ENCODE measurements at places on chromosomes 11 and 22.

GRCh38 chr11:130892861-130893260 is 23.4 kb downstream of the SNX19 start:
- DNase-seq: no peak

DNA sequence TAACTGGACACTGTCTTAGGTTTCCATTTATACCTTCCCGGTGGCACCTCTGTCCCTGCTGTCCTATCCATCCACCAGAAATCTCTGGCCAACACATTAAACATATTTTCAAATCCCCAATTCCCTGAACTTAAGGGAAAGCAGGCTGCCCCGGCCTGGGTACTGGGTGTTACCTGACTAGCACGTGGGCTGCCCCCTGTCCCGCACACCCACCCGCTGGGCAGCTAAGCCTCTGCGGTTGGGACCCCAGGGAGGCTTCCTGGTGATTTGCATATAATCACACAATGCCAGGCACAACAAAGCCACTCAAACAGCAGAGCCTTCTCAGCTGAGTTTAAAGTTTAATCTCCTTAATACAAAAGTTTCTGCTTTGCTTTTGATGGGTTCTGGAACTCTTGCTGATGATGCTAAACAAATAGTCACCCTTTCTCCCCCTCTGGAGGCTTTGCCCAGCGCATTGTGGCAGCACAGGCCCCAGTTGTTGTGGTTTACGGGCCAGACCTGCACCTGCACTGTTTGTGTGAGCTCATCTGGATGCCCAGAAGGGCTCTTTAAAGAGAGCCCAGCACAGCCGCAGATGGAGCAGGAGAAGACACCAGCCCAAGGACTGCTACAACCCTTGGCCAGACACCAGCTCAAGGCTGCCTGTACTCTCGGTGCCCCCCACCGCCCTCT is 59.9 kb upstream of the POU2AF1 start:
- DNase-seq: no peak

DNA sequence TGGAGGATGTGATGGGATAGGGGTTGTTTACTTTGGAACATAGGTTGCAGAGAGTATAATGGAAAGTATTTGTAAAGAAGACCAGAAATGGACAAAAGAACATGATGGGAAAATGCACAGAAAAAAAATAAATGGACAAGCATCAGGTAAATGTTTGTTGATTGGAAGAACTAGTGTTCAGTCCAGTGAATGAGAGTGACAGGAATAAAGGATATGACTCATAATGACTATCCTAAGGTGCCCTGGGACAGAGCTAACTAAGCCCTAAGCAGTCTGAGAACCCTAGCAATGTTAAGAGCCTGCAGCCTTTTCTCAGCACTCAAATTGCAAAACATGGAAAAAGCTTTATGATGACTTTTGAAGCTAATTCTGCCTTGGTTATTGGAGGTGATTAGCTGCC is 732.8 kb upstream of the ANO5 start:
- no peak for DNase-seq

DNA sequence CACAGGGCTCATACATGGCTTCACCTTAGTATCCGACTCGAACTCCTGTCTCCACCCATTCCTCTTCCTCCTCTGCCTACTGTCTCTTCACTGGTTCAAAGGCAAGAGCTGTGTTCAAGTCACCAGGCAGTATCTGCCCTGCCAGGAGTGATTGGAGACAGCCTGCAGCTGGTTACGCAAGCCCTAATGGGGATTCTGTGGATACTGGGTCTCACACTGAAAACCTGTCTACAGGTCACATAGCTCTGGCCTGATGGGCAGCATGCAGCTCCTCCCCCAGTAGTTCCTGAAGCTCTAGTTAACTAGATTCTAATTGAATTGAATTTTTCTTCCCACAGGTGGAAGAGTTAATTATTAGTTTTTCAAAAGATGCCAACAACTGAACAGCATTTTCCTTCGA is 332.2 kb downstream of the TMEM135 start:
- DNase-seq: no peak

DNA sequence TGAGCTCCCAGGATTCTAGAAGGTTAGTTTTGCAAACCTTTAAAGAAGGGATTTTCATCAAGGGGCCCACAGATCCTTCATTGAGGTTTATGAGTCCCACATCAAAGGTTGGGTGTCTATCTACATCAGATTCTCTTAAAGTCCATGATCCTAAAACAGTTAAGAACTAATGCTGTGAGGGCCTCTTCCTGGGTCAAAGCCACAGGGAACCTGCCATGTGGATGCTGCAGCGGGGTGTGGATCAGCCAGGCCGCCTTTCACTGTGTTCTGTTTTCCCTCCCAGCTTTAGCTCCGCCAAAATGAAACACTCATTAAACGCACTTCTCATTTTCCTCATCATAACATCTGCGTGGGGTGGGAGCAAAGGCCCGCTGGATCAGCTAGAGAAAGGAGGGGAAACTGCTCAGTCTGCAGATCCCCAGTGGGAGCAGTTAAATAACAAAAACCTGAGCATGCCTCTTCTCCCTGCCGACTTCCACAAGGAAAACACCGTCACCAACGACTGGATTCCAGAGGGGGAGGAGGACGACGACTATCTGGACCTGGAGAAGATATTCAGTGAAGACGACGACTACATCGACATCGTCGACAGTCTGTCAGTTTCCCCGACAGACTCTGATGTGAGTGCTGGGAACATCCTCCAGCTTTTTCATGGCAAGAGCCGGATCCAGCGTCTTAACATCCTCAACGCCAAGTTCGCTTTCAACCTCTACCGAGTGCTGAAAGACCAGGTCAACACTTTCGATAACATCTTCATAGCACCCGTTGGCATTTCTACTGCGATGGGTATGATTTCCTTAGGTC is 5.3 kb downstream of the SERPIND1 start:
- no peak for DNase-seq

DNA sequence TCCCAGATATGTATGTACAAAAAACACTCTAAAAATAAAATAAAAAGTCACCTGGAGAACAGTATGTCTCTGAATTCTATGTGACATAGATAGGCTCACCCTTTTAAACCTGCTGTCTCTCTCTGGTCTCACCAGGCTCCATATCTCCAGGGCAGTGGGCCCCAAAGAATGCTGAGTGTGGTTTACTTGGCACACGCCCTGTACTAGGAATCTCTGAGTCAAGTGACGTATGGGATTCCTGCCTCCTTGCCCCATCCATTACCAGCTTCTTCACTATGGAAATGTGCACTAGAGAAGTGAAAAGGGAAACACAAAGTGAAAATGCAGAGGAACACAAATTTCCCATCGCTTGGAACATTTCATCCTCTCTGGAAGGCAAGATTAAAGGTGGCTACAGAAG is 722.2 kb upstream of the TENM4 start:
- no peak for DNase-seq

DNA sequence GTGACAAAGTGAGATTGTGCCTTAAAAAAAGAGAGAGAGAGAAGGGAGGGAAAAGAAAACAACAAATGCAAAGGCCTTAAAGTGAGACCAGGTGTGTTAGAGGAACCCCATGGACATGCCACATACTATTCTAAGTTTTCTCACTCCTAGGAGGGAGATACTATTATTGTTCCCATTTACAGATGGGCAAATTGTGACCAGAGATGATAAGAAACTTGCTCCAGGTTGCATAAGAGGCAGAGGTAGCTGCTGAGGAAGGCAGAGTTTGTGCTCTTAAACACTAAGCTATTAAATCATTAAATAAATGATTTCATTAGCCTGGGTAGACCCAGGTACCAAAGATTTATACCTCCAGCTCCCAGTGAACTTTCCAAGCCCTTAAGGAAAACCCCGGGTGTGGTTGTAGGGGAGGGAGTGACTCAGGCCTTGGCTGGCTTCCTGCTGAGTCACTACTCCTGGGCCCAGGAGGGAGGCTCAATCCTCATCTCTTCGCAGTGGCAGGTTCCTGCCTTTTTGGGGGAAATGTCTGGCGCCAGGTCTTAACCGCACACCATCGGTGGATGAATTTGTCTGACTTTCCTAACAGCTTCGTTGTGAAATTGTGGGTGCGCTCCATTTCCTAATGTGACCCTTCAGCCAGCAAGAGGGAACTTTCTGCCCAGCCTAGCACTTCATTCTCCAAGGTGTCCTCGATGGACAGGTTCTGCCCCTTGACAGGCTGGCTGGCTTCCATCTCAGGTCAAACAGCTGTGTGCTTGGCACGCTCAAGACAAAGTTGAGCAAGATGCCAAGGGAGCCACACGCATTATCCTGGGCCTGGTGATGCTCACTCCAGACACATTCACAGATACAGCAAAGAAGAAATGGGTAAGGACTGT is 33.4 kb upstream of the PTPRJ start:
- DNase-seq: no peak

GRCh38 chr11:63710476-63711217 is 29.3 kb downstream of the RTN3 start:
- no peak for DNase-seq

GRCh38 chr11:17376493-17376892 is 12.0 kb downstream of the KCNJ11 start:
- DNase-seq: no peak

DNA sequence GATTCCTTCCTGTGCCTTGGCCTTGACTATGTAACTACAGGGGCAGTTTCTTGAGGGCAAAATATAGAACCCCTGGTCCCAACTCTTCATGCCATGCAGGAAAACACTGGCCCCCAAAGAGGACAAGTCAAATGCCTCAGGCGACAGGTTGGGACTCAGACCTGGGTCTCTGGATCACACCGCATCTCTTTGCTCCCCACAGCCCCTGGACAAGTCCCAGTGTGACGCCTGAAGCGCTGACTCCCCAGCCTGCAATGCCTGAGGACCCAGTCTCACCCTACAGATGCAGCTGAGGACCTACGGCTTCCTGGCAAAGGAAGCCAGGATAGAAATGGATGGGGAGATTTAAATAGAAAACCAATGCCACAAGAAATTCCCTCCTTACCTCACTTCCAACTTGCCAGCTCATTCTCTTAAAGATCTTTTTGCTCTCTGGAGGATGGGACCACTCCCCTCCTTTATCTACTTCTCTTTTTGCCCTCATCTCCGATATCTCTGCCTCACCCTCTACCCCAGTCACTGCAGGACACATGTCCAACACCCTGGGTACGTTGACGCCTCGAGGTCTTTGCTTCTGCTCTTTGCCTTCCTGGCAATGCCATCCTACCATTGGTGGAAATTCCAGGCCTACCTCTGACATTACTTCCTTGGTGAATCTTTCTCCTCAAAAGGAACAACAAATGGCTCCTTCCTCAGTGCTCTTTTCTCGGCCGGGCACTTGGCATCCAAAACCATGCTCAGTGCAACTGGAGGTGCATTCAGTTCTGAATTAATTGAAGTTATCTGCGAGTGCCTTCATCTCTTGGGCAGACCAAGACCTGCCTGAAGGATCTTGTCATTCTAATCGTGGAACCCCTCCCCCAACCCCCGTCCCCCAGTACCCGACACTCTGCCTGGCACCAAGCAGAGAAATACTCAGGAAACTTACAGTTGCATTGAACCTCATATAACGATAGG is 2.0 kb upstream of the PRDM11 start:
- no peak for DNase-seq

- no peak for DNase-seq
Observed at GRCh38 chr11:74171630-74171968, 510 bp downstream of the PPME1 start.

DNA sequence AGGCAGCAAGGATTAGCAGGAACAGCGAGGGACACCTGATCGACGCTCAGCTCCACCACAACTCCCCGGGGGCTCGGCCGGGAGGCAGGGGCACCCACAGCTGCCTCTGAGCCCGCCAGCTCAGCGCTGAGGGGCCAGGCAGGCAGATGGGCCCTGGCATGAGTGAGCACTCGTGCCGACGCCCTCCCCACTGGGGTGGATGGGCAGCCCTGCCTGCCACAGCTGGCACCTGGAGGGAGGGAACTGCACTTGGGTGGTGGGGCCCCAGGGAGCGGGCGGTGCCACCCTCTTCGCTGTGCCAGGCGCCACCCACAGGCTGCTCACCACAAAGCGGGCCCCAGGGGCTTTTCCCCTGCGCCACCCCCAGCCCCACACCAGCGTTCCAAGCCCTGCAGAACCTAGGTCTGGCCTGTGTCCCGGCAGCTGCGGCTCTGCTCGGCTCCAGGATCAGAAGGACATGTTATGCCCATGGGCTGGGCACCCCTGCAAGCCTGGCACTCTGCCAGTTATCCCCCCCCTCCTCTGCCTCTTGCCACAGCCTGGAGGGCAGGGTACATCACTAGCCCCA is 28.8 kb downstream of the WNT7B start:
- DNase-seq: no peak

DNA sequence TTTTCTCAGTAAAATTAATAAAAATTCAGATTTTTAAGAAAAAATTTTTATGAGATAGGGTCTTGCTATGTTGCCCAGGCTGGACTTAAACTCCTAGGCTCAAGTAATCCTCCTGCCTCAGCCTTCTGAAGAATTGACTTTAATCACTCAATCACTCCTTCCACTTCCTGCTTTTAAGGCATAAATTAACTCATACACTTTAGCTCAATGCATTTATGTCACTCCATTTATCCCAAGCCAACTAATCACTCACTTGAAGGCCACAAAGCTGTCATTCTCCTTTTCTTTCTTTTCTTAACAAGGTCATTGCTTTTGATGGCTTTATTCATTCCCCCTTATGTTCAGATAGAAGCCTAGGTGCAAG is 877 bp downstream of the ALG9 start:
- no peak for DNase-seq

GRCh38 chr11:4643076-4643475 is 706 bp upstream of the OR51E1 start:
- DNase-seq: no peak

GRCh38 chr22:30832407-30832987 is 136.1 kb downstream of the MORC2 start:
- DNase-seq: no peak

- no peak for DNase-seq
Observed at GRCh38 chr11:132080127-132080526, 709.7 kb downstream of the NTM start.

DNA sequence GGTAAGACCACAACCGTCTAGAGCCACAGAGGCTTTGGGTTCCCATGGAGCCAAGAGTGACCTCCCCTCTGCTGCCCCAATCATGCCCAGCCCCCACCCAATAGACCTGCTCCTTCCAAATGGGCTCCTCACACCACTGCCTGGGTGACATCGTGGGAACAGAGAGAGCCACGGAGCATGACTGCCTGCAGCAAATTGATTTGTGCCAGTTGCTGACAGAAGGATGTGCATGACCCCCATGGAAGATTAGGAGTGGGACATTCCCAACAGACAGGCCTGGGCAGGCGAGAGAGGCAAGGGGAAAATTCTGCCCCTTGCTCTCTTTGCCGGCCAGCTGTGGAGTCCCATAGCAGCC is 88.5 kb downstream of the TENM4 start:
- DNase-seq: no peak

GRCh38 chr11:134503596-134503995 is 91.6 kb upstream of the B3GAT1 start:
- no peak for DNase-seq

DNA sequence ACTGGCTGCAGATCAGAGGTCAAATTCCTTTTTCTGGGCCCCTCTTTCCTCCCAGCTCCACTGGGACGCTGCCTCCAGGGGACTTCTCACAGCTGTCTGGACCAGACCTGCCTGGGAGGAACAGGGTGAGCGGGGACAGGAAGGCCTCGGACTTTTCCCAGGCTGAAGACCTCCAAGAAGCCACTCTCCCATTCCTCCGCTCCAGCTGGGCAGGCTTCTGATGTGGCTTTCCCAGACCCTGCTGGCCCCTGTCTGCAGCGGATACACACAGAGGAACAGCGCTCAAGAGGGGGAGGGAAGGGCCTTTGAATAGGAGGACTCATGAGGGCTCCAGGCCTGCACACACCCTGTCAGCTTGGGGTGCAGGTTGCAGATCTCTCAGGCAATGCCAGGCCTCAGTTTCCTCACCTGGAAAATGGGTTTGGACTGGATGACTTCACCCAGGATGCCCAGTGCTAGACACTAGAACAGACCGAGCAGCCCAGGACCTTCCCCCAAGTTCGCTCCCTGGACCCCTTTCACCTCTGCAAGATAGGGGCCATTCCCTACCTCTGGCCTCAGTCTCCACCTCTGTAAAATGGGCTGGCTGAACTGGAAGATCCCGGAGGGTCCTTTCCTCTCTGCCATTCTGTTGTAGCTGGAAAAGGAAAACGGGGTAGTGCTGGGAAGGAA is 36.6 kb downstream of the MB start:
- no peak for DNase-seq
